Right ventricle myocardium superior (tissue), 1 donor: ENCODE measurements at places on chromosomes 5 and 9. TPM values are rescaled to one million over a fixed set of nuclear protein-coding genes. Genes with fewer than 3 reads are reported as not detected.
A peak's percentile ranks its signal among the peaks of the same experiment; 100 is the strongest.

DNA sequence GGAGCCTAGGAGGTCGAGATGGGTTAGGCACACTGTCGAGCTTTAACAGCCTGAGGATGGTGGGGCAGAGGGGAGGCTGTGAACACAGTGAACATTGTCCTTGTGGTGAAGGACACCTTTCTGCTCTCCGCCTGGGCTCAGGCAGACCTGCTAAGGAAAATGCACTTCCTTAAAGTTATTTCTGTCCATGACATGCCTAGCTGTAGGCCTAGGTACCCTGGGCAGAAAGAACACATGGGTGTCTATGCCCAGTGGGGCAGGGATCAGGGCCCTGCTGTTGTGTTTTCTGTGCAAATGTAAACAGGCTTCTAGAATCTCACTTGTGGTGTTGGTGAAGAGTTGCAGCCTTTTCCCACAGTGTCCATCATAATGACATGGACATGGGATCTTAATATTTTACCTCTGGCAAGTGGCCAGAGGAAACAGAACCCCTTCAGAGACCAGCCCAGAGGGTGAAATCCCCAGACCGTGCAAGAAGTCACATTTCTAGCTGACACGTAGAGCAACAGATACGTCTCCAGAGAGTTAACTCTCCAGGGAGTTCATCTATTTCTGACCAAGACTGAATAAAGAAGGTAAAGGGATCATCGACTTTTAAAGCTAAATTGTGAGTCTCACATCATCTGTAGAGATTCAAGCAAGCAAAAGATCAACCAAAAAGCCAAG, 79.2 kb downstream of the C9orf152 start:
- DNase-seq, result no peak

DNA sequence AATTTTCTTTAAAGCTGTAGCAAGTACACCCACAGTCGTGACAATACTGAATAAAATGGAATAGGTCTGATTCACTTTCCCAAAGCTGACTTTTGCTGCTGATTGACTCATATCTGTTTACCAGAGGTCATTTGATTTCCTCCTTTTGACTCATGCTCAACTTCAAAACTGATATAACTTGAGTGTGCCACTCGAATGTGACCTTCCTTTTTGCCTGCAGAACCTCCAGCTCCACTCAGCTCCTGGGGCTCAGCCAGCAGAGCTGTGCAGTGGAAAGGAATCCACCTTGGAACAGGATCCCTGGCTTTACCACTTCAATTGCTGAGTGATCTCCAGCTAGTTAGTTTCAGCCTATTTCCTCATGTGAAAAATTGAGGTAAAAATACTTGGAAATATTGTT, 84.1 kb downstream of the FEM1C start:
- peak; percentile 86 for DNase-seq

DNA sequence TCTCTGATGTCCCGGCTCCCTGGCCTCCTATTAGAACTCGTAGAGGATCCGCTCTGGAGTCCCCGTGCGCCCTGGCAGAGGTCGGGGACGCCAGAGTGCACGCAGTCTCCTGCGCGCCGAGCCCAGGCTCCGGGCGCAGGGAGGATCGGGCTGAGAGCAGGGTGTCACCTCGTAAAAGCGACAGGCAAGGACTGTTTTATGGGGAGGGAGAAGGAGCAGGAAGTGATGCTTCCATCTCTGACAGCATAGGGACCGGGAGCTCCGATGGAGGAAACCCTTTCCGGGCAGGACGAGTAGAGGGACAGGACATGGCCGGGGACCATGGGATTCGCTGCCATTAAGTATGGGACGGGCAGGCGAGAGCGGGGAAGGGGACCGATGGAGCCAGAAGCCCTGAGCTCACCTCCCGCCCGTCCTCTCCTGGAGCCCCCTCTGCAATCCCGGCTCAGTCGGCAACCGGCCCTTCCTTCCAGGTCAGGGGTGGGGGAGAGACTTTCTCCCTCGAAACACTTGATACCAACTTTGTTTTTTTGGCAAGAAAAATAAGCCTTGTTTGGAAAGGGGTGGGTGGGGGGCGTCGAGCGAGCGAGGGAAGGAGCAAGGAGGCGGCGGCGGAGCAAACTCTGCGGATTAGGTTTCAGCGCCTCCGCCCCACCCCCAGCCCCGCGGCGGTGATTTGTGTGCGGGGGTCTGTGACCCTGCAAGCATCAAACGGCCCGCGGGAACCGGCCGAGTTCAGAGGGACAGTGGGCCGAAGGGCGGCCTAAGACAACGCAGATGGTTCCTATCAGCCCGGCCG, 12.6 kb downstream of the LMX1B start:
- DNase-seq, result no peak

- DNase-seq, result no peak
These were observed 1.1 kb downstream of the CNOT6 start for GRCh38 chr5:180495292-180495691.

DNA sequence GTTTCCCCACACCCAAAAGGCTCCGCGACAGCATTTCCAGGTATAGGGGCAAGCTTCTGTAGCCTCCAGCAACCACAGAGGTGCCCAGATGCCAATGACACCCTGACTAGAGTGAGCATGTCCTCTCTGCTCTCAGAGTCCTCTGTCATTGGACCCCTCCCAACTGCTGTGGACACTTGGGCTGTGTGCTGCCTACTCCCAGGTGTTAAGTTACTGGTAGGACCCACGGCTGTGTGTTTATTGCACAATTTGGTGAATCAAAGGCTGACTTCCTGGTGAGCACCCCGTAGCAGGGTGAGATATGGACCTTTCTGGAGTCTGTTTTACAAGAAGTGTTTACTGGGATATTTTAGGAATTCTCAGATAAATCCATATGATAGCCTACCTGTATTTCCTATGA, 36.0 kb downstream of the SH3GL2 start:
- no peak for DNase-seq

DNA sequence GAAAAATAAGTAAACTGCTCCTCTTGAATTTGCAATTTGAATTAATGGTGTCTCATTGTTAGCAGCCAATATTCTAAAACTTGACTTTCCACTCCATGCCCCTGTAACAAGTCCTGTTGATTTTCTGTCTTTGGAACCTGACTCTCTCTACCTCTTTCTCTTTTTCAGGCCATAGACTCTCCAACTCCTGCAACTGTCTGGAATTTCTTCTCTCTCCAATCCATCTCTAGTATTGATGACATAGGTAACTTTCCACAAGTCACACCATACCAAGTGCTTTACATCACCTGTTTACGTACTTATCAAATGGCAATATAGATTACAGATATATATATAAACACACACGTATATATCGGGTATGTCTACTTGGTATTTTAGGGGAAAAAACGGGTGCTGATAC, 923 bp downstream of the C5orf34 start:
- DNase-seq, result no peak

GRCh38 chr9:89999534-90000370, 394.9 kb downstream of the GADD45G start:
- DNase-seq, result peak; percentile 85

GRCh38 chr5:68367717-68368116, 152.2 kb downstream of the PIK3R1 start:
- no peak for DNase-seq

GRCh38 chr5:135183464-135183863, 149.4 kb upstream of the PITX1 start:
- DNase-seq, result no peak

The ANKRD20A1 gene
- total RNA-seq, result 1.6 TPM

GRCh38 chr5:176716320-176716719, 69.0 kb downstream of the TSPAN17 start:
- no peak for DNase-seq

The ZNF474 gene
- not detected for total RNA-seq

DNA sequence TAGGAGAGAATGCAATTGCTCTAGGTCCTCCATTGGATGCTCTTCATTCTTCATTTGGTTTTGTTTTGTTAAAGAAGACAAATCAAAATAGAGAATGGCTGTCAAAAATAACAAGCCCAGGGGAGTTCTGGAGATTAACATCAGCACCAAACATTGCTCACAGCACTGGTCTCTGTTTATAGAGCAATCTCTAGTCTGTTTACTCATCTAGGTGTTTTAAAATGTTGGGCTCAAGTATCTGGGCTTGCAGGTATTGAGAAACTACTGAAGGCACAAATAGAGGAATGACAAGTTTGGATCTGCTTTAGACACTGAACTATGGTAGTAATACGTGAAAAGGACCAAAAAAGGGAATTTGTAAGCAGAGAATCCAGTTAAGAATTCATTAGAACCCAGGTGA, 77.0 kb upstream of the TMC1 start:
- no peak for DNase-seq

- DNase-seq, result peak; percentile 85
These were observed 14.8 kb downstream of the BARHL1 start for GRCh38 chr9:132597073-132597775.

DNA sequence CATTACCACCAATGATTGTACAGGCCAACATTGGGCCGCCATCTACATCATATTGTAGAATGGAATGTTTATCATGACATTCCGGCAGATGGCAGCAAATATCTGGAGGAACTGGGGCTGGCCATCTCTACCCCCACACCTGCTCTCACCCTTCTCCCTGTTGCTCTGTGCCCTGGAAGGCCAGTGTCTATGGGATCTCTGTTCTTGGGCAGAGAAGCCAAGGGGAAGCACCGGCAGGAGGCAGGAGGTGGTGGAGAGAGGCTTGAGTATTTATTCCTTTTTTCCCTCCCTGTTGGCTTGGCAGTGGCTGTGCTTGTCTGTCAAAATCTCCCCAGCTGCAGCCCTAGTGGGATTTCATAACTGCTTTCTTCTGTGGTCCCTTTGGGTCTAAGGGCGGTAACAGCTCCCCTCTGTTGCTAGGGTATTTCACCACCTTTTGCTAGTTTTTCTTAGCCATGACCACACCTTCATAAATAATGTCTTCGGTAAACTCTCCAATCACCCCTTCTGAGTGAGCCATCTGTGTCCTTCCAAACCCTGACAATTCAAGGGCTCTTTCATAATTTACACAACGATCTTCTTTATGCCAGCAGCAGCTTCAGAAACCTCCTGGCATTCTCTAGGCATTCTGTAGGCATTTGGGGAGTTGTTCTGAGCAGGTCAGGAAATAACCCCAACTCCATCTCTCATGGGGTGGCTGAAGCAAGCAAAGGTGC, 225.8 kb downstream of the MELK start:
- no peak for DNase-seq

- no peak for DNase-seq
These were observed 27.1 kb downstream of the RASGRF2 start for GRCh38 chr5:80987078-80987766.

- no peak for DNase-seq
These were observed 118.9 kb downstream of the TMEM174 start for GRCh38 chr5:73291873-73292272.
